ENCODE measurements at places on chromosomes 16 and 17.

GRCh38 chr16:51290442-51291285 lies 139.6 kb upstream of the SALL1 start:
- no peak for DNase-seq

GRCh38 chr17:81347437-81347836 lies 47.8 kb upstream of the BAHCC1 start:
- no peak for DNase-seq

DNA sequence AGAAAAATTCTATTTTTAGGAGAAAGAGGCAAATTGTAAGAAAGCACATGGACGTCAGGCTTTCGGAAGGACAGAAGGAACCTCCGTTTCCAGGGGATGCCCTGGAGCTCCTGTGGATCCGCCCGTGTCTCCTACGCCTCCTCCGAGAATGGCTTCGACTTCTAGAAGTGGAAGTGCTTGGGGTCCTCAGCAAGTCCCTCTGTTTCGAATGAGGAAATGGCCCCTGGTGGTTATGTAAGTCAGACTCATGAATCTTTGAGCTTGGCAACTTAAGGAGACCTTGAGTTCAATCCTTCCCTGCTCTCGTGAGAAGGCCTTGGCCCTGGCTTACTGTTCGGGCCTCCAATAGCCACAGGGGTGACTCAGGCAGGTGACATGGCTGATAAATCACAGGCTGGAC lies 38.9 kb downstream of the COX4I1 start:
- no peak for DNase-seq

DNA sequence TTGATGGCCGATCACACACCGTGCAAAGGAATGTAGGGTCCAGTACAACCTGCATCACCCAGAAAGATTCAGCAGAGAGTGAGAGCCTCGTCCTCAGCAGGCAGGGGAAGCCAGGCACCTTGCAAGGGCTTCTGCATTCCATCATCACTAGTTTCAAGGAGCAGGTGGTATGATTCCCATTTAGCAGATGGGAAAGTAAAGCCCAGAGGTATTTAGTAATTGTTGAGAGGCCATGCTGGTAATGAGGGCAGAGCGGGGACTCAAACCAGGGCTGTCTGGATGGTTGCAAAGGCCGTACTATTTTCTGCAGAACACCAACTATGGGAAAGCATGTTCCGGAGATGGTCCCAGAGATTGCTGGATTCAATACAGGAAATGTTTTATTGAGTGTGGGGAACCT lies 65.8 kb upstream of the MRTFB start:
- no peak for DNase-seq

- no peak for DNase-seq
These were observed 302.7 kb downstream of the MAF start for GRCh38 chr16:79297805-79298204.

- no peak for DNase-seq
These were observed 6.8 kb downstream of the FHOD1 start for GRCh38 chr16:67240506-67240905.

GRCh38 chr16:80298676-80299075 lies 242.1 kb upstream of the DYNLRB2 start:
- no peak for DNase-seq

- DNase-seq = no peak
These were observed 85.6 kb downstream of the WNT3 start for GRCh38 chr17:46732754-46733398.

DNA sequence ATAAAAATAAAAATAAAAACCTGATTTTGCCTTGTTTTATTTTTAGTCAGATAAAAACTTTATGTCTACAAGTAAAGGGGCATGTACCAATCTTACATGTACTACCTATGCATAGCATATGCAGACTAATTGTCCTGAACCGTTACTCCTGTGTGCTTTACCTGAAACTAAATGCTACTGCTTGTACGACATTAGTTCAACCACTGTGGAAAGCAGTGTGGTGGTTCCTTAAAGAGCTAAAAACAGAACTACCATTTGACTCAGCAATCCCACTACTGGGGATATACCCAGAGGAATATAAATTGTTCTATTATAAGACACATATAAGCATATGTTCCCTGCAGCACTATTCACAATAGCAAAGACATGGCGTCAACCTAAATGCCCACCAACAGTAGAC lies 426.0 kb upstream of the PMFBP1 start:
- DNase-seq = no peak

GRCh38 chr17:73090396-73091202 lies 1.9 kb downstream of the SLC39A11 start:
- DNase-seq = no peak

- peak; percentile 93 for DNase-seq
These were observed at the start of gene FAAP100 for GRCh38 chr17:81552244-81553017. Gene FAAP100, minus strand, starts transcription at chr17:81552353. Its CDS starts 23 bp downstream, at chr17:81552330.

- peak; percentile 46 for DNase-seq
These were observed 1.0 kb downstream of the NHERF1 start for GRCh38 chr17:74749279-74750038.

DNA sequence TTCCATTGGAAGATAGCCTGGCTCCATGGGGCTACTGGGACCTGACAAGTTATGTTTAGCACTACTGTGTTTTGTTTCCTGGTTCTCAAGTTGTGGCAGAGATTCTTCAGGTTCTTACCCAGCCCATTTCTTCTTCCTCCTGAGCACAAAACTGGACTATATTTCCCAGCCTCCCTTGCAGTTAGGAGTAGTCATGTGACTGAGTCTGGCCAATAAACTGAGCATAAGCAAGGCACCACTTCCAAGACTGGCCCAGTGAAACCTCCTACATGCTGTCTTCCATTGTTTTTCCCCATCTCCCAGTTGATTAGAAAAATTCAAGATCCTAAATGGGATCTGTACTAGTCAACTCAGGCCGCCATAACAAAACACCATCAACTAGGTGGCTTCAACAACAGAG lies 28.2 kb upstream of the RBBP6 start:
- no peak for DNase-seq

DNA sequence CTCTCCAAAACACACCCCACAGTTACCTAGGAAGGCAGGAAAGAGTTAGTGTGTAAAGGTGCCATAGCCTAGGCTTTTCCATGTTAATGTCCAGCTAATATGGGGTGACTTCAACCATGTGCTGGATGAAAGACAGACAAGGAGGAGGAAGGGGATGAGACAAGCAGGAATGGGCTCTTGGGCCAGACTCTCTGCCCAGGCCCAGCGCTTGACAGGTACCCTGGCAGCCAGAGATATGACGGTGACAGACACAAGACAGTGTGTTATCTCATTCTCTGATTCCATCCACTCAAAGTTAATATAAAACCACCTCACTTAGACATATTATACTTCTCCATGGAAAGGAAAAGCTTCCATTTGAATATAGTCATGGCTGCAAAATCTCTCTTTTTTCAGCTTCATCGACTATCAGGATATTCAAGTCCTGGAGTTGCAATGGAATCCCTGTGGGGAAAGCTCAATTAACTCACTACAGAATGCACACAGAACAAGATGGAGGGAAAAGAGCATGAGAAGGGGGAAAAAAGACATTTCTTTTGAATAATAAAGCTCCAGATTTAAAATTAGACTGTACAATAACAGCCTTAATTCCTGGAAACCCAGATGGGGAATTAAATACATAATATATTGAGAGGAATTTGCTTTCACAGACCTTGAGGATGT lies 596.7 kb downstream of the TOX3 start:
- no peak for DNase-seq

DNA sequence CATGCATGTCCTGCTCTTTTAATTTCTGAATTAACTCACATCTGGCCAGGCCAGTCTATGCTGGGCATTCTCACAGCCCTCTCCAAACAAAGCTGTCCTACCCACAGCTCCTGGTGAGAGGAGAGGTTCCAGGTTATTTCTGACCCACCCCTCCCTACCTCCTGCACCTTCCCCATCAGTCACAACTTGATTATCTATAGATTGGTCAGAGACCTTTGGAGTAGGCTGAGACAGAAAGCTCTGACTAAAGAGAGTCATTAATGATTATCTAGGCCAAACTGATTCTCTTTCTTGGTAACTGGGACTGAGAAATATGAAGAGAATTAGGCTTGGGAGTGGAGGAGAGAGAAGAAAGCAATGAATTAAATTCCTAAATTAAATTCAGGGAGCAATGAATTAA lies 1.4 kb upstream of the KRT222 start:
- no peak for DNase-seq

GRCh38 chr17:69344939-69345338 lies 18.0 kb upstream of the ABCA5 start:
- no peak for DNase-seq

GRCh38 chr16:50910736-50911100 lies 168.8 kb downstream of the CYLD start:
- no peak for DNase-seq

DNA sequence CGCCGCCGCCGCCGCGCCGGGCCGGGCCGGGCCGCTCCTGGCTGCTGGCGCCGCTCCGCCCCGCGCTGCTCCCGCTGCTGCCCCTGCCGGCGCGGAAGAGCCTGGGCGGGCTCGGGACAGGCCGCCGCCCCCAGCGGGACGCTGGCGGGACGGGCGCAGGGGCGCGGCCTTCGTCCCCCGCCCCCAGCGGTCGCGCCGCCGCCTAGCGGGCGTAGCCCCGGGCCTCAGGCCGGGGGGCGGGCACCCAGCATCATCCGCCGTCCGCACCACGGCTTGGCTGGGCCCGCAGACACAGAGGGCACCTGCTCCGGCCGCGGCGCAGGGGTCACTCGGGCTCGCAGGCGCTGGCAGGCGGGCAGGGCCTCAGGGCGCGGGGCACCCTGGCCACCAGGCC lies at the start of gene AMFR:
AMFR (minus strand) TSS at position 107 of the 394 bp plus-strand sequence. CDS start 218 bp downstream, outside the sequence.
- peak; percentile 69 for DNase-seq

DNA sequence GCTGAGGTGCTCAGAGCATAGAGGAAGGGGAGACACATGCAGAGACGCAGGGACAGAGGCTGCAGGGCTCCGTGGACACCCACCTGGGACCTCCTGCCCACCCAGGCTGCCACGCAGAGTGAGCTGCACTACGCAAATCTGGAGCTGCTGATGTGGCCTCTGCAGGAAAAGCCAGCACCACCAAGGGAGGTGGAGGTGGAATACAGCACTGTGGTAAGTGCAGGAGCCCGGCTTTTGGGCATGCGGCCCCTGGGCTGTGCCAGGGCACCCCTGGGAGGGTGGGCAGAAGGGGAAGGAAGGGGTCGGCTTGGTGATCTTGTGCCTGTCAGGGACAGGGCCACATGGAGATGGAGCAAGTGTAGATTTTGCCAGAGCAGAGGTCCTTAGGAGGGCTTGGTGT lies 15.2 kb downstream of the CD300A start:
- no peak for DNase-seq

DNA sequence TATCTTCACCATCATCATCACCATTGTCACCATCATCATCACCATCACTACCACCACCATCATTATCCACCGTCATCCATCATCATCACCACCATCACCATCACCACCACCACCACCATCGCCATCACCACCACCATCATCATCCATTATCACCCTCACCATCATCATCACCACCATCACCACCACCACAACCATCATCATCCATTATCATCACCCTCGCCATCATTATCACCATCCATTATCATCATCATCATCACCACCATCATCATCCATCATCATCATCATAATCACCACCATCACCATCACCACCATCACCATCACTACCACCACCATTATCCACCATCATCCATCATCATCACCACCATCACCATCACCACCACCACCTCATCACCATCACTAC lies 95.6 kb downstream of the C16orf95 start:
- no peak for DNase-seq

GRCh38 chr17:59746849-59747445 lies 39.5 kb downstream of the VMP1 start:
- DNase-seq = no peak

DNA sequence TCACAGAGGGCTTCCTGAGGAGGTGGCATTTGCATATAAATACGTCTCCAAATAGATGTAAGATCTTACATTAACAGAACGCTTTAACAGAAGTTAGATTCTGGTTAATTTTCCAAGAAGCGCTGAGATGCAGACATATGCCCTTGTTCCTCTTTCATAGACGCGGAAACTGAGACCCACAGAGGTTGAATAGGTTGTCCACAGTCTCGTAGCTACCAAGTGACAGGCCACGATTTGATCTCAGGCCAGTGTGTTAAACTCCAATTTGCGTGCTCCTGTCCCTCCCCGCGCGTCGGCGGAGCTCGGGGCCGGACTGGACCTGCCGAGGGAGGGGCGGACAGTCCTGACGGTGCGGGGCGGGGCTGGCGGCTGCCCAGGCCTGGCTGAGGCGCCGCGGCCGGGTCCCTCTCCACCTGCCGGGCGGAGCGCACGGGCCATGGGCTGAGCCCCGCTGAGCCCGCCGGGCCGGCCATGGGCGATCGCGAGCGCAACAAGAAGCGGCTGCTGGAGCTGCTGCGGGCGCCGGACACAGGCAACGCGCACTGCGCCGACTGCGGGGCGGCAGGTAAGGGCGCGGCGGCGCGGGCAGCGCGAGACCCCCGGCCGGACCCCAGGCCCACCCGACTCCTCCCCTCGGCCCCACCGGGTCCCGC lies at the start of gene ADAP2:
ADAP2 (plus strand) TSS at position 402 of the 653 bp plus-strand sequence; CDS start at position 472, 70 bp downstream.
- DNase-seq = peak; percentile 61
